ENCODE measurements at places on chromosomes 5 and 9.
A peak's percentile ranks its signal among the peaks of the same experiment; 100 is the strongest.

DNA sequence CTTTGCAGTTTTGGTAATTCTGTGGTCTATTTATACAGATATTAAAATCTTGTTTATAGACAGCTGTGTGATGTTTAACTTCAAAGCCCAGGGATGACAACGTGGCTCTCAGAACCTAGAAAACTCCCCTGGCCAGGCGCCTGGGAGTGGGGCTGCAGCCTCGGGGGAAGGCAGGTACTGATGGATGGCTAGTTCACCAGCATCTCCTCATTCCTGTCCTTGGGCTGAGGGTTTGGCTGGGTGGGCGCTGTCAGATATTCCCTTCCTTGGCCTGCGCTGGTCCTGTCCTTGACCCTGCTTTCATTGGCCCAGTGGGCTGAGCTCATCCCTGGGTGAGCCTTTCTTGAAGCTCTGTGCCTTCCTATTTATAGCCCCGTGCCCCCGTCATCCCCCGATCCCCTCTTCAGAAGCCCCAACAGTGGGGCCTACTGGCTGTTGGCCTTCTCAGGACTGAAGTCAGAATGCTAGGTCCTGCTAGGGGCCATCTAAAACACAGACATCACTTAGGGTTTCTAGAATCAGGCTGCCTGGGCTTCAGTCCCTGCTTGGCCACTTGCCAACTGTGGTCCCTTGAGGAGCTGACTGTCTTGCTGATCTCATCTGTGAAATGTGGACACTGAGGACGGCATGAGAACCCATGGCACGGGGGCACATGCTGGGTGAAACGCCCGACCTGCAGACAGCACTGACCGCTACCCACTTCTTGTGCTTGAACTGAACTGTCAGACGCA is 20.9 kb downstream of the SH3GLB2 start:
- DNase-seq = no peak

- DNase-seq = no peak
These were observed 216.8 kb downstream of the NXNL2 start for GRCh38 chr9:88751781-88752180.

DNA sequence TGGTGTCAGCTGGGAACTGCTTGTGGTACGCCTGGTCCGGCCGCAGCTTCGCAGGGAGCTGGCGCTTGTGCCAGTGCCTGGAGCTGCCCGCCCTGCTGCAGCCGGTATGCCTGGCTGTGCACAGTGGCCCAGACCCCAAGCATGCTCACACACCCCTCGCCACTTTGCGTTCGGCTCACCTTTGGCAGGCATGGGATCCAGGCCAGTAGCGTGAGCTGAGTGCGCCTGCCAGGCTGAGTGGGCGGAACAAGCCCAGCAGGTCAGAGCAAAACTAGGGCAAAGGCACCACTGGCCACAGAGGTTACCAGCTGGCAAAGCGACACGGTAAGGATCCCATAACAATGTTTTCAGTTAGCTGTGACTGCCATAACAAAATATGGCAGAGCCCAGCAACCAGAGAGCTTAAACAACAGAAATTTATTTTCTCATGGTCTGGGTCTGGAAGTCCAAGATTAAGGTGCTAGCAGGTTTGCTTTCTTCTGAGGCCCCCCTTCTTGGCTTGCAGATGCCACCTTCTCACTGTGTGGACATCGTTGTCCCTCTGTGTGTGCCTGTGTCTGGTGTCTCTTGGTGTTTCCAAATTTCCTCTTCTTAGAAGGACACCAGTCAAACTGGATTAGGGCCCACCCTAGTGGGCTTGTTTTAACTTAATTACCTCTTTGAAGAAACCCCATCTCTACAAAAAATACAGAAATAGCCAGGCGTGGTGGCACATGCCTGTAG is 61.6 kb downstream of the PSAT1 start:
- no peak for DNase-seq

GRCh38 chr5:124867137-124867704 is 120.8 kb upstream of the ZNF608 start:
- peak; percentile 83 for DNase-seq

GRCh38 chr5:143311955-143312354 is 91.5 kb downstream of the NR3C1 start:
- no peak for DNase-seq

DNA sequence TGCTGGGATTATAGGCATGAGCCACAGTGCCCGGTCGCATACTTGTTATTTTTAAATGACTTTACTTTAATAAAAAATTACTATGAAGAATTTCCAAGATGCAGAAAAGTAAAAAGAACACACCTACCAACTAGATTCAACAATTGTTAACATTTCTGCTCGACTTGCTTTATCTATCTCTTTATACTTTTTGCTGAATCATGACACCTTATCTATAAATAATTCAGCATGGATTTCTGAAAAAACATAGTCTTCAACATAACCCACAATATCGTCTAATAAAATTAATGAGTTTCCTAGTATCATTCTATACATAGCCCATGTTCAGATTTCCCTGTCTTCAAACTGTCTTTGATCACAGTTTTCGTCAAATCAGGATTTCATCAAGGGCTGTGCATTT is 25.9 kb downstream of the HMCN2 start:
- DNase-seq = no peak

GRCh38 chr5:31531543-31531887 is 378 bp downstream of the DROSHA start:
- no peak for DNase-seq

DNA sequence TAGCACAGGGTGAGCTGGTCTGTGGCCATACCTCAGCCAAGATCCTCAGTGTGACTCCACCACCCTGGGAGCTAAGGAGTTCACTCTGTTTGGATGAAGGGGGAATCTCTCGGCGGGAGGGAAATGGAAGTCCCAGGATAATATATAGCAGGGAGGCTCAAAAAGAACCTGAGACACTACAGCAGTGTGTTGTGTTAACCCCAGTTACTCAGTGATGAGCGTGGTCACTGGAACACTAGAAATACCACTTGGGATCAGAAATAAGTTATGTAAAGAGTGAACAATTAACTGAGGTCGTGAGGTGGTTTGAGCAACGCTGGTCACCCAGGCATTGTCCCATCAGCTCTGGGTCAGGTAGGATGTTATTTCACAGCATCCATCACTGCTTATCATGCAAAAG is 59.3 kb upstream of the ADAMTS16 start:
- DNase-seq = no peak

DNA sequence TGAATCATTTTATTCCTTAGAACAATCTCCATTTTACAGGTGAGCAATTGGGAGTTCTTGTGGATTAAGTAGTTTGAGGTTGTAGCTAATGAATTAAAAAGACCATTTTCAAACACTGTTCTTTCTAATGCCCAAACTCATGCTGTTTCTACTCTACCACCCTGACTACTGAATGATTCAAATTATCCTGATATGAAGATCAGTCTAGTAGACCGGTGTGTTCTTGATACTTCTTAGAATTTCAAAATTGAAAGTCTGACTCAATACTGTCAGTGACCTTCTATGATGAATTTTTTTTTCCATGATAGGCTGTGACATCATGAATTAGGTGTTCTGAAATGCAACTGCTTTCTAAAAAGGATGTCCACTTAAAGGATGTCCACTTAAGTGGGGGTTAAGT is 515.5 kb downstream of the DMAC1 start:
- no peak for DNase-seq

- no peak for DNase-seq
These were observed 223.5 kb upstream of the TUT7 start for GRCh38 chr9:86577420-86578333.

- no peak for DNase-seq
These were observed 130.7 kb downstream of the EDIL3 start for GRCh38 chr5:84253946-84254345.

DNA sequence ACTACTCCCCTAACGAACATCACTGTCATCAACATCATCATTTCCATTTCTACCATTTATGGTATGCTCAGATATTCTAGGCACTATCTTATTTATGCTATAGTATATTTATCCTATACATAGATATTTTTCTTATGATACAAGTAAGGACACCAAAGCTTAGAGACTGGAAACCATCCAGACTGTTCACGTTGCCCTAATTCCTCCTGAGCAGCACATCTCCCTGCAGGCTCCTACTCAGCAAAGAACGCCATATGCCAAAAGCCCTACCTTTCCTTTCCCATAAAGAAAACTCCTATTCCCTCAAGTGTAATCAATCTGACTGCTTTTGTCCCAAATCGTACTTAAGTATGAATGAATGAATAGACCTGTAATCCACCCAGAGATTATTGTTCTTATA is 247.0 kb downstream of the PRELID2 start:
- no peak for DNase-seq

DNA sequence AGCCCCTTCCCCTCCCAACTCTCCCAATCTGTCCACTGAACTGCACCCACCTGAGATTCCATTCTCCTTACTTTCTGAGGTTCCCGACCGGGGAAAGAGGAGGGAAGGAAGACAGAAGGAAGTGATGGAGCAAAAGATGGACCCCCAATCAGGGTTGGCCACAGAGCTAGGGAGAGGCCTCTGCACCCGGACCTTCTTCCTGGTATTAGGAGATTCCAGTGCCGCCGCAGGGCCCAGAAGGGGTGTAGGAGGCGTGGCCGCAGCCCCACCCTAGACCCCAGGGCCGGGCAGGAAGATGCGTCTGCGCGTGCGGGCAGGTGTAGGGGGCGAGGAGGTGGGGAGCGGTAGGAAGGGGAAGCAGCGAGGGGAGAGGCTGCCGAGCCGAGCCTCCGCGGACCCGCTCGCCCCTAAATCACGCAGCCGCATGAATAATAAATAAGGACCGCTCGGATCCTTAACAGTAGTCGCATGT is 104.2 kb upstream of the MVB12B start:
- DNase-seq = no peak

DNA sequence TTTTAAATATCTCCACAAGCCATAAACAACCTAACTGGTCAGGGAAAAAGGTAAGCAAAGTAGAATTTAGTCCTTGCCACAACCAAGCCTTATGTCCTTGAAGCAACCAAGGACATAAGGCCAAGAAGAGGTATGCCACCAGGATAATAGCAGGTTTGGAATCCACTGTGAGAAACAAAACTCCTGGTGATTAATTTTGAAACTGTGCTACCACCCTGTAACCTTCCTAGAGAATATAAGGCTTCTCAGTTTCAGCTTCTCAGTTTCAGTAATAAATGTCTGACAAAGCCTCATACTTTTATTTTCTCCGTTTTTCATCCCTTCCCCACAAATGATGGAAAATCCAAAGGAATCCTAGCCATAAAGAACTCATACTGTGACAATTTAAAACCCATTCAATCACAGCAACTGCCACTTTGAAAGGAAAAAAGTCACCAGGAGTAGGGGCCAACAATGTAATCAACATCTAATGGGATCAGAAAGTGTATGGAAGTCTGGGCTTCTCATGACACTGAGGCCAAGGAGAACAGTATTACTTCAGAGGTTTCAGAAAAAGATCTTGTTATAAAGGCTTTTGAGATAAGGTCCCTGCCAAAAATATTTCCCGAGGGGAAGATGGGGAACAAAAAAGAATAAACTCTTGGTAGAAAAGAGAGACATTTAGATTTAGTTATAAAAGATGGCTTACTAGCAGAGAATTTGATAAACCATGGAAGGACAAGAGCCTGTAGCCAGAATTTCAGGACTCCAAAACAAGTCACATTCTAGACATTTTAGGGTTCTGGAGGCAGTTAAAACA is 189.2 kb downstream of the TSSK1B start:
- no peak for DNase-seq

GRCh38 chr9:107465467-107466451 is 23.8 kb downstream of the KLF4 start:
- no peak for DNase-seq

- no peak for DNase-seq
These were observed 39.9 kb downstream of the BICD2 start for GRCh38 chr9:92724528-92725265.

DNA sequence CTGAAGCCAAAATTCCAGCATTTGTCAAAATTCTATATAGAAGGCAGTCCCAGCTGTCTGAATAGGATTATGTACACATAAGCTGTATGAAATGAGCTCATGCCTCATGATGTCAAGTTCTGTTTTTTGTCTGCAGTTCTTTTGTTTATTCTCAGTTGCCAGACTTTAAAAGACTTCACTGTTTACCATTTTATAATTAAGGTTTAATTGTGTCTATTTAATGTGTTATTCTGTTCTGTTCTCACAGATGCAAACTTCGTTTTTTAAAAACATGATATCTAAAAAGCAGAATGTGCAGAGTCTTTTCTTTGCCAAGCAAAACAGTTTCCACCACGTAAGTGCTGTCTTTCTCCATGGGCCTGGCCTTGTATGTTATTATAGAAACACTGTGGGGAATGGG is 31.1 kb downstream of the ERAP1 start:
- DNase-seq = no peak

- DNase-seq = no peak
These were observed 25.7 kb upstream of the INSYN2B start for GRCh38 chr5:170006021-170006420.

DNA sequence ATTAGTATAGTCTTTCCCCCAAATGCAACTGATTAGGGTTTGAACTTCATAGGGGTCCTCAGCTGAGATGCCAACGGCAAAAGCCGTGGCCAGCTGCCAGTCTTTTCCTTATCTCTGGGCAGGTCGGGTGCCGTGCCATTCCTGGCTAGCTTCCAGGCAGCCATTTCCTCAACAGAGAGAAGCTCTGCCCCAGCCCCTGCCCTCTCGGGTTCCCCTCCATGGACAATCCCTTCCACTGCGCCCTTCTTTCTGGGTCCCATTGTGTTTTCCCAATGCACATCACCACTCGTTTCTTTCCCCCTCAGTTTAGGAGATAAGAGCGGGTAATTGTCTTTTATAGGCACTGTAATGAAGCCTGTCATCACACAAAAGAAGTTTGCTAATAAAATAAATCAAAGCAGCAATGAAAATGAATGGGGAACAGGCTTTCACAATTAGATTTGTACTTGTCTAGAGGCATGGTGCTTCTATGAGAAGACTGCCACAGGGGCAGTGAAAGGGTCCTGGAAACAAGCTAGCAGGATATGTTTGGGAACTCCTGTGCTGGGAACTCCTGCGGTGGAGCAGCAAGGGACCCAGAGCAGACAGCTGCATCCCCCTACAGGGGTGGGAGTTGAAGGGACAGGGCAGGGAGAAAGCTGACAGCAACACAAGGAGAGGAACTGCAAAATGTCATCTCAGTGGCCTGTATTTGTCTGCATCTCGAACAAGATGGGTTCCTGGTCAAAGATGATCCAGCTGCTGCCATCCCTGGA is 48.0 kb upstream of the SAP30L start:
- no peak for DNase-seq

- no peak for DNase-seq
These were observed 70.8 kb upstream of the CHD1 start for GRCh38 chr5:98999631-99000030.

DNA sequence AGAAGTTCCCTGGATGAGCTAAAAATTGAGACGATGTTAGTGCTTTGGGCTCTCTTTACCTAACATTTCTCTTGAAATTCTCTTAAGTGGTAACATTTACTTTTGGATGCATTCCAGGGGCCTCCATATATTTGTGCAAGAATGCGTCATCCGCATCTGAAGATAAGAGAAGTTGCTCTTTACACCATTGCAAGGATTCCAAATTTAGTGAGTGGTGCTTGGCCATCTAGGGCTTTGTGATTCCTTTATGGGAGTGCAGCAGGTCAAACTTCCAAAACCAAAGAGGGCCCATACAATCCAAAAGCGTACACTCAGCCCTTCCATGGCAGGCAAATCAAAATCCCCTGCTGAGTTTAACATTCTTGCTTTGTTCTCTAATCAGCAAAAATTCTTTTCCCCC is 102.0 kb upstream of the DMAC1 start:
- DNase-seq = no peak
